ENCODE measurements at places on chromosomes 13 and 19.

- DNase-seq: peak; percentile 87
Observed at GRCh38 chr19:18233224-18233825, 7.1 kb upstream of the PDE4C start.

GRCh38 chr13:108376308-108376707 is 106.8 kb downstream of the TNFSF13B start:
- DNase-seq: no peak

GRCh38 chr19:19420570-19421298 is 15.3 kb downstream of the GATAD2A start:
- DNase-seq: no peak

- no peak for DNase-seq
Observed at GRCh38 chr13:47632311-47632710, 368.8 kb downstream of the SUCLA2 start.
